WTC11 (cell line): ENCODE measurements at places on chromosomes 12 and 14.

DNA sequence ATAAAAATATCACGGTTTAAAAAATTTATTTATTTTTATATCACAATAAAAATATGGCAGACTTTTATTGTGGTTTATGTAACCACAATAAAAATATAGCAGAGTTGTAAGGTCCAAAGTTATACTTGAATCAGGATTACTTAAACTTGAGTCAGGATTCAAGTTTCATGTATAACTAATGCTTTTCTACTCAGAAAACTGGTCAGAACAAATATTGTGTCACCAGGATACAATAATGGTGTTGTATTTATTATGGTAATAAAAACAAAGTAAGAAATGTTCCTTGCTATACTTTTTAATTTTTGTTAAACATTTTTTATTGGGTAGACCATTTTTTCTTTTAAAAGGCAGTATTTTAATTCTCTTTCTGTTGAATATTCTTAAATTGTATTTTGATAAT, 29.2 kb upstream of the EPS8 start:
- no peak for DNase-seq

DNA sequence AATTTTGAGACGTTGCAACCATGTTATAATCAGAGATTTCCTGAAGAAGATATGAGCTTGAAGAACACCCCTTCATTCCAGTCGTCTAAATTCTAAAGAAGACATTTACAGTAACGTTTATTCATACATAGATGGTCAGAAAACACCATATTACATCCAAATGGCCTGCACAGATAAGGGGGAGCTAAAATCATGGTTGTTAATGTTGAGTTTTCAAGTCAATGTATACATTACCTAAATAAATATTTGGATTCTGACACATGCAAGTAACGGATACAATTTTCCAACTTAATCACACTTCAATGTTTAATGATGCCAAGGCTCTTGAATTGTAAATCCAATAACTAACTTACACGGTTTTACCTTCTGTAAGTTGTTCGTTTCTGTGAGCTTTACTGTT, 318.4 kb downstream of the SLC6A15 start:
- no peak for DNase-seq

DNA sequence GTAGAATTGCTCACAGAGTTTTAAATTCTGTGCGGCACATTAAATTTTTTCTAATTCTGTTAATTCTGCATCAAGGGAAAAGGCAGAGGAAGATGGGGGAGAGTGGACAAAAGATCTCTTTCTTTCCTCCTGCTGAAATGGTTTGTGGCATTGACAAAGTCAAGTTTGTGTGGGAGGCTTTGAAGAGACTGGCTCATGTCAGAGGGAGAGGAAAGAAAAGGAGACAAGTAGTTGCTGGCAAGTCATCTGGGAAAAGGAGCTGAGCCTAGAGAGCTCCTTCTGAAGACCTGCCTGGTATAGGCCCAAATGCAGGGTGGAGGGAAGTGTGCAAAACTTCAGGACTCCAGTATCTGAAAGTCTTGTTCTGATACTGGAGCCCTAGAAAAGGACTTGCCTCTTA, 36.3 kb downstream of the TTLL5 start:
- DNase-seq: no peak

- no peak for DNase-seq
Observed at GRCh38 chr12:106759526-106760183, 14.8 kb upstream of the RIC8B start.

DNA sequence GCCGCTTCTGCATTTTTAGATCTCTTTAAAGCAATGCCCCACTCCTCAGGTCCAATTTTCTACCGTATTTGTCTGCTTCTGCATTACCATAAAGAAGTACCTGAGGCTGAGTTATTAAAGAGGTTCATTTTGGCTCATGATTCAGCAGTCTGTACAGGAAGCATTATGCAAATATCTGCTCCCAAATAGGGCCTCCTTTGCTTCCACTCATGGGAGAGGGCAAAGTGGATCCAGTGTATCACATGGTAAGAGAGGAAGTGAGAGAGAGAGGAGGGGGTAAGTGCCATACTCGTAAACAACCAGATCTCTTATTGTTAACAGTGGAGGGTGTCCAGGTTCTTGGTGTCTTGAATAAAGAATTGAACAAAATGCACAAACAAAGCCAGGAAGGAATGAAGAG, 316.1 kb upstream of the SEL1L start:
- no peak for DNase-seq

DNA sequence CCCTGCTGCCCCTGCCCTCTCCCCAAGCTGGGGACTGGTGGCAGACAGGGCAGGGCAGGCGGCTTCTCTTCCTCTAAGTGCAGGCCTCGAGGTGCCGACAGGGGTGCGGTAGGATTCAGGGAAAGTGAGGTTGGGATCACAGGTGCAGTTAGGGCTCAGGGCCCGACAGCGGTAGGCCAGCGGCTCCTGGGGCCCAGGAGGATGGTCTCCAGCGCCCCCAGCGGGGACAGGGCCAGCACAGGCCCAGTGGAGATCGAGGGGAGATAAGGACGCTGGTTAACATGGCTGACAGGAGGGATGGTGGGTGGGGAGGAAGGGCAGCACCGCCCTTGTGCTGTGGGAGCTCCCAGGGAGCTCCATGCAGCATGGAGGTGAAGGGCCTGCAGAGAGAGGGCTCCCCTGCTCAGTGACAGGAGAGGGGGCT, 935 bp upstream of the CRIP1 start:
- peak; percentile 78 for DNase-seq

- no peak for DNase-seq
Observed at GRCh38 chr12:91608542-91608941, 425.9 kb upstream of the DCN start.

DNA sequence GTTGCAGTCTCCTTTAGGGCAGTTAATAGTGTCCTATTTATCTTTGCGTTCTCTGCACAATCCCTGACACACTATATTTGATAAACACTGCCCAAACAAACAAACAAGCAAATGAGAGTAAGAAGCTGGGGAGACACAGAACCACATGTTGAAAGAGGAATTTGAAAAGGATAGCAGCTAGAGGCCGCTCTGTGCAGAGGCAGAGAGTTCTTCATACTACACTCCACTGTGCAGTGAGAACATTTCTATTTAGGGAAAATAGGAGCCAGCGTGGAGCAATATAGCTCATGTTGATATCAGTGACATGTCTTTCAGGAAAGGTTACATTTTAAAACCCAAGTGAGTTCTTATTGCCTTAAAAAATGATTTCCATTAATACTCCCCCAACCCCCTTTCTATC, 140.3 kb upstream of the SEL1L start:
- no peak for DNase-seq

- no peak for DNase-seq
Observed at GRCh38 chr12:52252728-52253343, 19.8 kb downstream of the KRT7 start.

GRCh38 chr14:100286484-100287191, 19.6 kb downstream of the SLC25A29 start:
- peak; percentile 10 for DNase-seq

GRCh38 chr14:19754172-19754571, 10.8 kb downstream of the OR4Q3 start:
- no peak for DNase-seq

DNA sequence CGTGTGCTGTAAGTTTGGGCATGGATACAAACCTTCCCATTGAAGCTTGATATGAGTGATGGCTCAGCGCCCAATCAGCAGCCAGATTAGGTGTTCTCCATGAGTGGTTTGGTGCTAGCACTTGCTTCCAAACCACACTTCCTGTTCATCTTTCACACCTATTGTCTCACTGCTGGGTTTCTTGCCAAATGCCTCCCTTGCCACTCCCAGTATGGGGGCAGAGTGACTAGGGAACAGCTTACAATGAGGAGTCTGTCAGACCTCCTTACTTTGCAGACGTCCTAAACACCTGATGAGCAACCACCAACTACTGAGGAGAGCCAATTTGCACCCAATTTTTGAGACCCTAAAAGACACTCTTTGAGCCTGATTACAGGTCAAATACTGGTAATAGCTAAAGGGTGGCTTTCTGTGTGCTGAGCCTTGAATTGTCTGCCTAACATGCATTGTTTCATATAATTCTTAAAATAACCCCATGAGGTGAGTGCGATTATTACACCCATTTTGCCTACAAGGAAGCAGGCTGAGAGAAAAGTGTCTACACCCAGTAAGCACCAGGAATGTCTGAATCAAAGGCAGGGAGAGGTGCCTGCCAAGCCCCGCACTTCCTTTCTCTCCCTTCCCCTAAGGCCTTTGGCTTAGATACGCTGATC, 48.4 kb upstream of the FOS start:
- DNase-seq: no peak

DNA sequence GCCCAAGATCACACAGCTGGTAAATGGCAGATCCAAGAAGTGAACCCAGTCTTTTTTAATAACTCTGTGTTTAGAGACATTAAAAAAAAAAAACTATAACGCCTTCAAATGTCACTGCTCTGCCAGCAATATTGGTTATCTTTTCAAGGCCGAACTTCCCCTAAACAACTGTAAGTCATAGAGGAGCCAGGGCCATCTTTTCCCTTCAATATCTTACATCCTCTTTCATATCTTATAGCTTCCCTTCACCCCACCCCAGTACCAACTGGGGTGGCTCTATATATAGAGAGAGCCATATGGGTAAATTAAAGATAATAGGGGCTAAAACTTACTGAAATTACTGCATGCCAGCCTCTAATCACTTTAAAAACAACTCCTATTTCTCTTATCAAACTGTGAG, 100.2 kb downstream of the STAB2 start:
- no peak for DNase-seq

DNA sequence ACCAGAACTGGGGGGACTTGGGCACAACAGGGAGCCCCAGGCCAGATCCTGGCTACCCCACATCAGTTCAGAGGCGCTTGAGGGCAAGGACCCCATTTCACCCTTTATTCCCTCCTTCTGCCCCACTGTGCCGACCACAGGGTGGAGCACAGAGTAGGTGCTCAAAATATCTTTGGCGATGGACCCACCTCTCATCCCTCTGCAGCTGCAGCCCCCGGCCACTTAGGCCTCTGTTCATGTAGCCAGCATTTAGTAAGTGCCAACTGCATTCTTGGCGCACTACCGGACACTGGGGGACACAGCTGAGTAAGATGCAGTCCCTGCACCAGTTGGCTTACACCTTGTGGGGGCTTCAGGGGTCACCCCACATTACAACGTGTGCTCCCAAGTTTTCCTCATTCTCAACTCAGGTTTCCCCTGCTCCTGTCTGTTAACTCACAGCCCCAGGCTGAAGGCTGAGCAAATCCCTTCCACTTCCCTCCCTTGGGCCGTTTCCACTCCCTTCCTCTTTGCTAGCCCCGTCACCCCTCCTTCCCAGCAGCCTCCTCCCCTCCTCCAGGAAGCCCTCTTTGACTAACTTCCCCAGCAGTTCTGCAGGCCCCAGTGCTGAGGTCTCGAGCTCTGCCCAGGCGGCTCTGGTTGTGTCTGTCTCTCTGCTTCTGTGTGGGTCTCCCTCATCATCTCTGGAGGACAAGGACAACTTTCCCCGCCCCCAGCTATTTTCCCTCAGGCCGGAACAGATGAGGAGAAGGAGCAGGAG, 26.5 kb downstream of the KRT80 start:
- no peak for DNase-seq

- no peak for DNase-seq
Observed at GRCh38 chr12:42859612-42860011, 270.1 kb upstream of the PRICKLE1 start.

- DNase-seq: no peak
Observed at GRCh38 chr12:30913323-30913722, 13.2 kb upstream of the TSPAN11 start.

- no peak for DNase-seq
Observed at GRCh38 chr12:49984476-49985359, 12.0 kb downstream of the AQP6 start.

- DNase-seq: no peak
Observed at GRCh38 chr12:115191342-115191741, 507.4 kb upstream of the TBX3 start.

GRCh38 chr14:102977475-102977874, 55.0 kb downstream of the AMN start:
- no peak for DNase-seq

DNA sequence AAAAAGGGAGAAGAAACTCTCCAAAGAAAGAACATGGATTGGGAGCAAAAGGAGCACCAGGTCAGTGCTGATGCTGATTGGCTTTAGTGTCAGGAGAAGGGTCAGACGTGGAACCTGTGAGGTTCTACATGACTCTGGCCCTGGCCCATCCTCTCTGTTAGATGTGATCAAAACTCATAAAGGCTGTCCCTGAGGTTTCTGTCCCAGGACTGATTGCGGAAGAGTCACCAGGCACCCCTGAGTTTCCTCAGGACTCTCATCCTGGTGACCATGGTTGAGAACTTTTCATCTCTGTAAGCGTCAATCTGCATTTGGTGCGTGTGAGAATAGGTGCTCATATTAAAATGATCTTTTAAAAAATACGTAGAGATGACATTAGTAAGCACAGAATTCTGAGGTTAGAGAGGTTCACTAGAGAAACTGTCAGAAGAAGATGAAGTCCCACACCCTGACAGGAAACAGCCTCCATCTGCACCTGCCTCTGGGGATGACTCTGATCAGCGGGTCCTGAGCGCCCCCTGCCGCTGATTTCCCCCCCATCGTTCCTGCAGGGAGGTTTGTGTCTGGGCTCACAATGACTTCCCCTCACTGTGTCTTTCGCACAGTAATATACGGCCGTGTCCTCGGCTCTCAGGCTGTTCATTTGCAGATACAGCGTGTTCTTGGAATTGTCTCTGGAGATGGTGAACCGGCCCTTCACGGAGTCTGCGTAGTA, 741.8 kb downstream of the TMEM121 start:
- no peak for DNase-seq

DNA sequence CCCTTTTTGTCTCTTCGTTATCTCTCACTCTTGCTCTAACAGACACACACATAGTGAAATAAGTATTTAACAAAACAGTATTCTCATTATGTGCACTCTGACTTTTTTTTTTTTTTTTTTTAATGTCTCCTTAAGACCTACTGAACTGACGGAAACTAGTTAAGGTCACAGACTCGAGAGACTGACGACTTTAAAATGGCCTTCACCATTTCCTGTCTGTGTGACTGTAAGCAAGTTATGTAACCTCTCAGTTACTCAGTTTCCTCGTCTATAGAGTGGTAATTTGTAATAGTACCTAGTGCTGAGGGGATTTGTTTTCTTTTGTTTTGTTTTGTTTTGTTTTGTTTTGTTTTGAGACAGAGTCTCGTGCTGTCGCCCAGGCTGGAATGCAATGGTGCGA, 284.8 kb downstream of the FBXL14 start:
- no peak for DNase-seq

DNA sequence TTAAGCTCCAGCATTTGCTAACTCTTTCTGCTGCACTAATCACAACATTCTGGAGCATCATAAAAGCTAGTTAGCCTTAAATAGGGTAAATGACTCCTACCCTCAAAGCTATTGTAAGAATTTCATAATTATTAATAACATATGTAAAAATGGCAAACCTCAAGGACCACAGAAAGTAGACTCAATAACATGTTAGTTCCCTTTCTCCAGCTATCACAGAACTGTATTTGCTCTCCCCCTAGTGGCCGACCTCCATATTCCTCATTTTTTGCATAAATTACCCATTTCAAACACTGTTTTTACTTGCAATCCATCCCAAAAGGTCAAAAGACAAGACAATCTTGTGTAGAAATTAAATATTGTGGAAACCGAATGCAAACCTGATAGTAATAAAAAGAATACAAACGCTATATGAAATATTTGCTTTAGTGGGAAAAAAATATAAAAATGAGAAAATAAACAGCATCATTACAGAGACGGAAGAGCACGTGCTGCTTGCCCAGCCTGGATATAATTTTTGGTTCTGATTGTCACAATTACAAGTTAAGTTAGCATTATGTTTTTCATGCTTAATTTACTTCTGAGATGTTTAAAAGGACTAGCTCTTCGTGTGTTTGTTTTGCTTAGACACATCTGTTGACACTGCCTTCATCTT, 97.9 kb downstream of the RERGL start:
- peak; percentile 34 for DNase-seq

- no peak for DNase-seq
Observed at GRCh38 chr14:81366214-81366613, 33.9 kb downstream of the STON2 start.

- no peak for DNase-seq
Observed at GRCh38 chr12:40107803-40108620, 2.1 kb upstream of the SLC2A13 start.
